Activated T-cell treated with anti-CD3 and anti-CD28 coated beads, Interleukin-2, amount 50 U/mL, for 72 hours (primary cell): ENCODE measurements at places on chromosomes 6 and 20.

- no peak for DNase-seq
These were observed 5.2 kb upstream of the MAK start for GRCh38 chr6:10843554-10843953.

GRCh38 chr6:35312807-35313206 lies 15.2 kb downstream of the DEF6 start:
- DNase-seq = no peak

DNA sequence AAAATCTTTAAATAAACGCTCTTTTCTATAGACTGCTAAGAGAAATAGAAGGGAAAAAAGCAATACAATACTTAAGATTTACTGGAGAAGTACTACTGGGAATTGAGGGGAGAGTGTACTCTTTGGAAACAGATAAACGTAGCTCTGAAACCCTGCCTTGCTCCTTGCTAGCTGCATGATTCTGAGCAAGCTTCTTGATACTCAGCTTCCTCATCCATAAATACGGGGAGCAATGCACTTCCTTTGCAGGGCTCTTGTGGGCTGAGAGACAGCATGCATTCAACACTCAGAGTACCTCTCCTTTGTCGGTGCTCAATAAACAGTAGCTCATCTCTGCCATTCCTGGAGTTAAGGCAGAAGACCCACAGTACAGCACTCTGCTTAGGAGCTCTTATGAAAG lies 159.7 kb downstream of the BTBD9 start:
- DNase-seq = no peak

- no peak for DNase-seq
These were observed 81.3 kb downstream of the RNF144B start for GRCh38 chr6:18468503-18468843.
